ENCODE measurements at places on chromosomes 1 and 21.

DNA sequence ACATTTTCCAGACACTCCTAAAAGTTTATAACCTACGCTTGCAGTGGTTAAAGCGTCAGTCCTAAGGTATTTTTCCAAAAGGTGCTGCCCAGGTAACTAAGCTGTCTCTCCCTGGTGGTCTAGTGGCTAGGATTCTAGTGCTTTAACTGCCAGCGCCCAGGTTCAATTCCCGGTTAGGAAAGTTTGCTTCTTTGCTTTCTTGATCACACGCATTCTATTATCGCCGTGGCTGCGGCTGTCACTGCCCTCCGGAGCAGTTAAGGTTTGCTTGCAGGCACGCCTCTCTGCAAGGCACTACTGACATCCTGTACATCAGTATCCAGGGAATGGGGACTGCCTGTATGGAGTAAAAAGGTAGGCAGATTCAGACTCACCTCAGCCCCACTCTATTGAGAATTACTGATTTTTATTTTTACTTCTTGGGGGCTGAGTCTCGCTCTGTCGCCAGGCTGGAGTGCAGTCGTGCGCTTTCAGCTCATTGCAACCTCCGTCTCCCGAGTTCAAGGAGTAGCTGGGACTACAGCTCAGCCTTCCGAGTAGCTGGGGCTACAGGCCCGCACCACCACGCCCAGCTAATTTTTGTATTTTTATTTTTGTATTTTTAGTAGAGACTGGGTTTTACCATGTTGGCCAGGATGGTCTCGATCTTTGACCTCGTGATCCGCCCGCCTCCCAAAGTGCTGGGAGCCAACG, 53.2 kb upstream of the CFAP126 start:
- no peak for DNase-seq

- DNase-seq = no peak
Observed at GRCh38 chr1:181319907-181320306, 163.4 kb upstream of the CACNA1E start.

GRCh38 chr1:33147997-33148314, 33.9 kb downstream of the TRIM62 start:
- peak; percentile 54 for DNase-seq

DNA sequence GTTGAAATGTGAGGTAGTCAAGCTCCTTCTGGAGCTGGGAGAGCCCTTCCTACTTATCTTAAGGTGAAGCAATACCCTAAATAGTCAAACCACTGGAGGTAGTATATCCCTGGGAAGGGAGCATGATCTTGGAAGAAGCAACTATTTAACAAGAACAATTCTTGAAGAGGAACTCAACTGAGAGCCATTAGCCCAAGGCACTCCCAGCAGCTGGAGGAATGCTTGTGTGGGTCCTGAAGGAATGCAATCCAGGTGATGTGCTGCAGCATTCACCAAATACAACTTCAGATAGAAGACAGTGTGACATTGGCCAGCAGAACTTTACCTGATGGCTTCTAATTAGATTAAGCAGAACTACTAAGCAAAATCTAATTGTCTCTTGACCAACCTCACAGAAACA, 9.5 kb downstream of the FCER1A start:
- DNase-seq = no peak

- peak; percentile 60 for DNase-seq
Observed at GRCh38 chr1:200037904-200038303, 10.4 kb downstream of the NR5A2 start.

DNA sequence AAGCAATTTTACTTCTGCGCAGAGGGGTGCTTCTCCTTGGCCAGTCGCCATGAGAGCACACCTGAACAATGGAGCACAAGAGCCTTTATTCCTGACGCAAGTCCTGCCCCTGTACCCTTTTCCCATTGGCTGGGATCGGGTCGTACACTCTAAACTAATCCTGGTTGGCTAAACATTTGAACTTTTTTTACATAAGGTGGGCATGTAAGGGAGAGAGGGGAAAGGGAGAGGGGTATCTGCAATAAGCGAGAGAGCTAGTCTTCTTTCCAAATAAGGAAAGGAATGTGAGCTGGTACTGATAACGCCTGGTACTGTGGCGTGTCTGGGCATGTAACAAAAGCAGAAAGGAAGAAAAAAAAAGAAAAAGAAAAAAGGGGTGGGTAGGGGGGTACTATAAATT, 21.8 kb downstream of the MFSD2A start:
- no peak for DNase-seq

DNA sequence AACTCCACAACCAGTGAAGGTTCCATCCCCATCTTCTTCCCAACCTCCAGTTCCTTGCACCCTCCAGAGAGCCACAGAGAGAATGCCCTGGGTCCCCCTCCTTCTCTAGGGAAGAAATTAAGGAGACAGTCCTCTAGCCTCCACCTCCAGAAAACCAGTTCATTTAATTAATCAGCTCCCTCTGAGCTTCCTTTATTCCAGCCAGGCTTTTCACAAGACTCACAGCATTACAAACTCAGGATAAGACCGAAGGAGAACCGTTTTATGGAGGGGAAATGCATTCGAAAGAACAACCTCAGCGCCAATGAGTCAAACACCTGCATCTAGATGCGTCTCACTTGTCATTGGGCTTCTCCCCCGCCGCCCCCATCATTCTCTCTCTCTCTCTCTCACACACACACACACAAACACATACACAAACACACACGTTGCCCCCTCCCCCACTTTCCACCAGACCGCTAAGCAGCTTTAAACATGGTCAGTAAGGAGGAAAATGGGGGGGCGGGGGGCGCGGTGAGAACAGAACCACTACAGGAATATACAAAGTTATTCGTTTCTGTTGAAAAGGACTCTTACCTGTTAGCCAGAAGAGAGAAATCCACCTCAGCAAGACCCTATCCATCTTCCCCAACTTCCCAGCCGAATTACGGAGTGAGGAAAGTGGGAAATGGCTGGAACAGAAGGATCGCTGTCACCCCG, 544 bp downstream of the ILDR2 start:
- DNase-seq = no peak

- no peak for DNase-seq
Observed at GRCh38 chr1:109773900-109774485, 10.3 kb upstream of the EPS8L3 start.

DNA sequence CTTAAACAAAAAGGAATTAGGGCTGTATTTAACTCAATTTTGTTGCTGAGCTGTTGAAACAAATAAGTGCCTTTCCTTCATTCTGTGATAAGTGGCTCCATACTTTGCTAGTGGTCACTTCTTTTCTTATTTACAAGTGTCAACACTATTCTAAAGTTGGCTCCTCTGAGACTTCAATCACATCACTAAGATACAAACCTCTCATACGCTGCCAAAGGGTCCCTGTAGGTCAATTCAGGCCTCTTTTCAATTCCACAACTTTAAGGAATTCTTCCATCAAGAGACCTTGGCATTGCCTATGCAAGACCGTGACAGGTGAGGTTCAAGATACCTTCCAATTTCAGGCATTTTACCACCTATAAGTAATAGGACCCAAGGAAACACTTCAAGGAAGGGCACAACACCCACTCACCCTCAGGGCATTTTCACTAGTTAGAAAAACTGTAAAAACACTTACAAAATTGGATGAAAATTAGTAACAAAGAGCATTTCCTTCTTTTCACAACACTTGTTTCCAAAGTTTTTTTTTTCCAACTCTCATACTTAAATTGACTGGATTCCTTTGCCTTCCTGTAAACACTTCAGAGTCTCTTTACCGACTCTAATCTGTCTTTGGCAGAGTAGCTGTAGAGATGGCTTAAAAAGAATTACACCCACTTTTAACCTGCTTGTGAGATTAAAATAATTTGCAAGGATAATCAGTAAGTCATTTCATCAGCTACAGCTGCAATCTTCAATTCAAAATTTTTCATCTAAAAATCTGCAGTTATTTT, 24.5 kb downstream of the SERBP1 start:
- DNase-seq = no peak

DNA sequence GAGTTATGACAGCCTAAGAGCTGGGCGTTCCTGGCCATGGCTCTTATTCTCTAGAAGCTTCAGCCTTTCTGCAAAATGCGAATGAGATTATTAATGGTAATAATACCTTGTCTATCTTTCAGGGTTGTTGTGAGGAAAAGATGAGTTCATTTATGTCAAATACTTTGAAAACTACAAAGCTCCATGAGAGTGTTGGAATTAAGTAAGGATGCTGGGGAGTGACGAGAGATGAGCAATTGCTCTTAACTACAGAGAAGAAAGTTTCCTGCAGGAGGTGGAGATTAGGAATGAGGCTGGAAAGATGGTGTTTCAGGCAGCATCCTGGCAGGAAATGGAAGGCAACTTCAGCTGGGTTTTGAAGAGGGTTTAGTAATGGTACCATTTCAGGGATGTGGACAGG, 124.2 kb downstream of the CACNA1E start:
- no peak for DNase-seq

DNA sequence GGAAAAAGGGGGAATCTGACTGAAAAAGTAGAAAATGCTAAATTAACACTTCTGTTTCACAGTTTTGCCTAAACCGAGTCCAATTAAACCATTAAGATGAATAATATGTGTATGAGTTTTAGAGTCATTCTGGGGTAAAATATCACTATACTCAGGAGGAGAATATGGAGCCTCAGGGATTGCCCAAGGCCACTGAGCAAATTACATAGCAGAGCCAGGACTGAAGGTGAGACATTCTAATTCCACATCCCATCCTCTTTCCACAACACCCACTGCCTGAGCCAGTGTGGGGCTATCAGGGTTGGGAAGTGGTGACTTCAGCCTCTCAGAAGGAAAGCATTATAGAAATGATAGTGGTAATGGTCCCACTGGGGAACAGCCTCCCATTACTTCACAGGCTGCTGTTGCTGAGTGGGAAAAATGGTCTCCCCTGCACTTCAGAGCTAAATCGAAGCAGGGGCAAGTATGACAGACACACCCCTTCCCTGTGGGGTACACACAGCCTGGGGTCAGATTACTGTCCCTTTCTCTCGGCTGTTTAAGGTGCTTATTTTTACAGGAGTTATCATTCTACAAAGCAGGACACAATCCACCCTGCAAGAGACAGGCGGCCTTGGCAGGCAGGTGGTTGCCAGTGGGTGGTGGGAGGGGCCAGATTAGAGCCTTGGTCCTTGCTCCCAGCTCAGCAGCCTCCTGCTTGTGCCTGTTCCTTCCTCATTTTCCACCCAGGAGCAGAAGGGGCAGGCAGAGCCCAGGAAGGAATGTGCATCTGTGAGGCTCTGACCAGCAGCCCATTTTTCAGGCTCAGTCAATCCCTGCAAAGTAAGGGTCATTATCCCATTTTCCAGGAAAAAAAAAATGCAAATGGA, 9.5 kb upstream of the BCAR3 start:
- no peak for DNase-seq

DNA sequence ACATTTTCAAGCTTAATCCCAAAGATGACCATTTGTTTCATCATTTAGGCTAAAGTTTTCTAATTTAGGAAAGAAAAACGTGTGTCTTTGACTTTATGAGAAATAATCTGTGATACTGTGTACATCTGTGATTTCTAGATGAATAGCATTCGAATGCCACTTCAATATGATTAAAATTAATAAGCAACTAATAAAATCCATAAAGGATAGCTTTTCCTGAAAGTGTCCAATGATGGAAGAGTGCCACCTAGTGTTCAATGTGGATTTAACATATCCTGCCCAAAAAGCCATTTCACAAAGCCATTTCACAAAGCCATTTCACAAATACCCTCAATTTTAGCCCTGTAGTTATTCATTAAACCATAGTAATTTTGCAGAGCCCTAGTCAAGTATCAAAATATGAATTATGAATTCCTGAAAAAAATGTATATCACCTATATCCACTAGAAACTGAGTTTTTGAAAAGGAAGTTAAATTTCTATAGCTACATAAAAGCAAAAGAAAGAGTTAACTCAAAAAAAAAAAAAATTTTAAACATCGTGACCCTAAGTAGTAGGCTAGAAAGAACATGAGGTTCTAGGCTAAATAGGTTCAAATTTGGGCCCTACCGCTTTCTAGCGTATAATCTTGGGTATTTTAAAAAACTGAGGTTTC, 19.1 kb downstream of the NME7 start:
- peak; percentile 52 for DNase-seq

DNA sequence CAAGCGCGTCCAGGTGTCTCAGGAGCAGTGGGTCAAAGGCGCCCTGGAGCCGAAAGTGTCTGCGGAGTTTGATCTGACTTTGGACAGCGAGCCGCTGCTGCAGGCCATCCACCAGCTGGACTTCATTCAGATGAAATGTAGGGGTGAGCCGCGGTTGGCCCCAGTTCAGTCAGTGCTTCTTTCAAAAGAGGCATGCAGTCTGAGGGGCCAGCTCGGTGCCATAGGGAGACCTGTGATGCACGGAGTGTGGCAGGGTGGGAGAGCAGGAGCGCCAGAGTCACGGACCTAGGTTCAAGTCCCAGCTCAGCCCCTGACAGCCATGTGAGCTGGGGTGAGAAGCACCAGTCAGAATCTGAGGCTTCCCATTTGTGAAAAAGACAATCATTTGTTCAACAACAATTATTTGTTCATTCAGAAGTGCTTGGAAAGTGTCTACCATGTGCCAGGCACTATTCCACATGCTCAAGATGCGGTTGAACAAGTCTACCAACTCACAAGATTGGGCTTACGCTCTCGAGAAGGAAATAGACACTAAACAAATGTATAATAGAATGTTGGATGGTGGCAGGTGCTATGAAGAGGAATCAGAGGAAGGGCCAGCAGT, 39.5 kb upstream of the GNPAT start:
- no peak for DNase-seq

DNA sequence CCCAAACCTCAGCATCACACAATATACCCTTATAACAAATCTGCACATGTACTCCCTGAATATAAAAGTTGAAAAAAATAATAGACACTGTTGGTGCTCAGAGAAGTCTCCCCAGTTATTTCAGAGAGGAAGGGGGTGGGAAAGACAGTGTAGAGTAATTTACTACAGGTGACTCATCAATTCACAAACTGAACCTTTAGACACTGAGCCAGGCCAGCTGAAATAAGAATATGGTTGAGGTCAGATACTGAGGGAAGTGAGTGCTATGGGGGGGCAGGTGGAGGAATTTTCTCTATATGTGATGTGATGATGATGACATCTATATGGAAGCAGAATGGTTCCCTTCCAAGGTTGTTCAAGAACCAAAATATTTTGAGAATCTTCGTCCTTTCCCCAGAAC, 50.1 kb downstream of the MRPL39 start:
- no peak for DNase-seq

DNA sequence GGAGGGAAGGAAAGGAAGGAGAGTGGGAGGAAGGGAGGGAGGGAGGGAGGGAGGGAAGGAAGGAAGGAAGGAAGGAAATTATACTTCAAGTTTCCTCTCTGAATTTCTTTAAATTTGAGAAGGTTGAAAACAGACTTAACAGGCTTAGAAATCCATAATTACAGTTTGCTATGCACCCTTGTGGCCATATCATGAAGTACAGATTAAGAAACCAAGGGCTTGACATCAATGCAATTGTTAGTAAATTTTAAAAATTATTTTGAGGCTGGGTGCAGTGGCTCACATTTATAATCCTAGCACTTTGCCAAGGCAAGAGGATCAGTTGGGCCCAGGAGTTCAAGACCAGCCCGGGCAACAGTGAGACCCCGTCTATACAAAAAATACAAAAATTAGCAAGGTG, 14.4 kb downstream of the ANP32E start:
- peak; percentile 37 for DNase-seq

GRCh38 chr1:195332102-195332501, 1276.1 kb downstream of the KCNT2 start:
- no peak for DNase-seq

GRCh38 chr1:77265180-77265579, 16.6 kb upstream of the AK5 start:
- DNase-seq = no peak

- DNase-seq = no peak
Observed at GRCh38 chr21:35528116-35529042, 479.3 kb upstream of the RUNX1 start.

GRCh38 chr1:230879778-230880177, 11.5 kb upstream of the C1orf198 start:
- no peak for DNase-seq
